C1 segment of cervical spinal cord (tissue), 14 donors: ENCODE measurements at places on chromosomes 1 and 21.

GRCh38 chr21:15031790-15032357 lies 32.9 kb downstream of the NRIP1 start:
- no peak for DNase-seq

GRCh38 chr1:181014477-181015250 lies 8.0 kb downstream of the STX6 start:
- no peak for DNase-seq

DNA sequence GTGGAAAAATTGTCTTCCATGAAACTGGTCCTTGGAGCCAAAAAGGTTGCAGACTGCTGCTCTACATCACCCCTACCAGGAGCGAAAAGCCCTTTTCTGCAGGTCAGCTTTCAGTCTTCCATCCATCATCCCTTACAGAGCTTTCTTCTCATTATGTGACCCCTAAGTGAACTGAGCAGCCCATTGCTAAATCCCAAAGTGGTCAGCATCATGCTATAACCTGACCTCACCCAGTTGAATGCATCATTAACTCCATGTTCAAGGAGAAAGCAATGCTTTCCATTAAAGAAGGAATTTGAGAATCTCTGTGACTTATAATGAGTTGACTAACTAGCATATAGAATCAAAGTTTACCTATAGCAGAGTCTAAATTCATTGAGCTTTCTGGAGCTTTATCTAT lies 10.4 kb upstream of the IL24 start:
- DNase-seq, result no peak

- DNase-seq, result no peak
Observed at GRCh38 chr1:101275672-101276071, 38.9 kb downstream of the S1PR1 start.

DNA sequence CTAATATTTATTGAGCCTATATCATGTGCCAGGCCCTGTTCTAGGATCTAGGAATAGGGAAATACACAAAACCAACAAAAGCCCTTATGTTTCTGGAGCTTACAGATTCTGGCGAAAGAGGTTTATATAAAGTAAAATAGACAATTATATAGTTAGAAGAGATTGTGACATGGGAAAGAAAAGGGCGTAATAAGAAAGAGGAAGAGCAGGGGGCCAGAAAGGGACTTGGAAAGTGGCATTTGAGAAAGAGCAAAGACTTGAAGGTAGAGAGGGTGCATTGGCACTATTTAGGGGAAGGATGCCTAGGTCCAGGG lies 322.5 kb upstream of the FAM78B start:
- no peak for DNase-seq

- DNase-seq, result no peak
Observed at GRCh38 chr1:24864370-24864777, 65.7 kb downstream of the RUNX3 start.

- DNase-seq, result no peak
Observed at GRCh38 chr1:218699865-218700264, 354.7 kb downstream of the TGFB2 start.

DNA sequence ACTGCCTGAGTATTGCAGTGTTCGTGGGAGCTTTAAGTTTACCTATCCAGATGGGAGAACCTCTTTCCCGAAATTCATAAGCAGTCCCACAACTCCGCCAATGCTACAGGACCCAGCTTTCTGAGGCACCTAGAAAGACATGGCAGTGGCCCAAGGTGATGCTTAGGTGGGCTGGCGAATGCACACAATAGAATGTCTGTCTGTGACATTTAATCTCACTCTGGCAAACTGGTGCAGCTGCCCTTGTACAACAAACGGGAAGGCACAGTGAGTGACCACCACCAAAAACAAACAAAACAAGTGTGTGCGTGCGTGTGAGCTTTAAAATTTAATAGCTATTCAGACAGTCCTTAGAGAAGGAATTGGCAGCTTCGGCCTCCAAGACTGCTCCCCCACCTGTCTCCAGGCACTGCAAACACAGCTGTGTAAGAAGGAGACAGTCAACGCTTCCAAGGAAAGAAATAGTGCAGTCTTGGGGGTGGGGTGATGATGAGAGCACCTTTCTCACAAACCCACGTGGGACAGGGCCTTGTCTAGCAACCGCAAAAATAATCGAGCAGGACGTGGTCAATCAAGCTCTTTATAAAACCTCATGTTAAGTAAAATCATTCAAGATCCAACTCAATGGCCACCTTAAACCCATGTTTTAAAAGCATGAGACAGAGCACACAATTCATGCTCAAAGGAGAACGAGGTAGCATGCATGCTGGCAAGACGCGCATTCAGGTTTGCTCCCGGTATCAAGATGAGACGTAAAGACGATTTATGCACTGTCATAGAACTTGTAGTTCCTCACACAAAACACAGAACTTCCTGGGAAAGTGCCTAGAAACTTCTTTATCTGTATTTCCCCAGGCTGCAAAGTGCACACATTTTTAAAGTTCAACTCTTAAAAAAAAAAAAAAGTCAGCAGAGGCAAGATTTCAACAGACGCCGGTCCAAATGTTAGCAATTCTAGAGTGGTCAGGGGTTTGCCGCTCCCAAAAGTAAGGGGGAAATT lies 84.1 kb downstream of the TM2D1 start:
- no peak for DNase-seq

- DNase-seq, result no peak
Observed at GRCh38 chr21:28801906-28802305, 190.8 kb downstream of the LTN1 start.

- peak; percentile 40 for DNase-seq
Observed at GRCh38 chr1:14914351-14914988, 239.1 kb upstream of the TMEM51 start.

DNA sequence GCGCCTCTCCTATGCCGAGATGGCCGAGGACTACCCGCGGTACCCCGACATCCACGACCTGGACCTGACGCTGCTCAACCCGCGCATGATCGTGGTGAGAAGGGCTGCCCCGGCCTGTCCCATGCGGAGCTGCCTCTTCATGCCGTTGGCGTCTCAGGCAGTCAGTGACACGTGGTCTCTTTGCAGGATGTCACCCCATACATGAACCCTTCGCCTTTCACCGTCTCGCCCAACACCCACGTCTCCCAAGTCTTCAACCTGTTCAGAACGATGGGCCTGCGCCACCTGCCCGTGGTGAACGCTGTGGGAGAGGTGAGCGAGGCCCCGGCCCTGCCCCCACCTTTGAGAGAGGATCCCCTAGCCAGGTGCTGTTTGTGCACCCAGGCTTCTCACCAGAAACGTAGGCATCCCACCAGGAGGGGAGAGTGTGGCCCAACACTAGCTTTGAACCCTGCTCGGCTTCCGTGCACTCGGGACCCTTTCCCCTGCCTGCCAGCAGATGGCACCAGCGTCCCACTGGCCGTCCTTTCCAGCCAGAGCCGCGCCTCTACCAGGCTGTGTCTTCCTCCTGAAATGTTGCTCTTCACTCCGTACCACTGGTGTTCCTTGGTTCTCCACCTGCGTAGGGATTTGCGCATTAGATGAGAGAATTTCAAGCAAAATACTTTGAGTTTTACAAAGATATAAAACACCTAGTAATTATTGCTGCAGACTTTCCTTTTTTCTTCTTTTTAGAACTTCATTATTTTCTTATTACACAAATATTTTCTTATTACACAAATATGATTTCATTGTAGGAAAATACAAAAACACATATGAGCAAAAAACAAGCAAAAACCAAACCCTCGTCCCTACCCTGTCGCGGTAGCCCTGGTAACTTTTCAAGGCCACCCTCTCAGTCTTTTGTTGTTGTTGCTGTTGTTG lies 9.0 kb downstream of the NPPA start:
- peak; percentile 17 for DNase-seq

GRCh38 chr1:72178266-72178665 lies 104.1 kb downstream of the NEGR1 start:
- no peak for DNase-seq

GRCh38 chr21:46065914-46066551 lies 31.9 kb upstream of the COL6A2 start:
- no peak for DNase-seq

DNA sequence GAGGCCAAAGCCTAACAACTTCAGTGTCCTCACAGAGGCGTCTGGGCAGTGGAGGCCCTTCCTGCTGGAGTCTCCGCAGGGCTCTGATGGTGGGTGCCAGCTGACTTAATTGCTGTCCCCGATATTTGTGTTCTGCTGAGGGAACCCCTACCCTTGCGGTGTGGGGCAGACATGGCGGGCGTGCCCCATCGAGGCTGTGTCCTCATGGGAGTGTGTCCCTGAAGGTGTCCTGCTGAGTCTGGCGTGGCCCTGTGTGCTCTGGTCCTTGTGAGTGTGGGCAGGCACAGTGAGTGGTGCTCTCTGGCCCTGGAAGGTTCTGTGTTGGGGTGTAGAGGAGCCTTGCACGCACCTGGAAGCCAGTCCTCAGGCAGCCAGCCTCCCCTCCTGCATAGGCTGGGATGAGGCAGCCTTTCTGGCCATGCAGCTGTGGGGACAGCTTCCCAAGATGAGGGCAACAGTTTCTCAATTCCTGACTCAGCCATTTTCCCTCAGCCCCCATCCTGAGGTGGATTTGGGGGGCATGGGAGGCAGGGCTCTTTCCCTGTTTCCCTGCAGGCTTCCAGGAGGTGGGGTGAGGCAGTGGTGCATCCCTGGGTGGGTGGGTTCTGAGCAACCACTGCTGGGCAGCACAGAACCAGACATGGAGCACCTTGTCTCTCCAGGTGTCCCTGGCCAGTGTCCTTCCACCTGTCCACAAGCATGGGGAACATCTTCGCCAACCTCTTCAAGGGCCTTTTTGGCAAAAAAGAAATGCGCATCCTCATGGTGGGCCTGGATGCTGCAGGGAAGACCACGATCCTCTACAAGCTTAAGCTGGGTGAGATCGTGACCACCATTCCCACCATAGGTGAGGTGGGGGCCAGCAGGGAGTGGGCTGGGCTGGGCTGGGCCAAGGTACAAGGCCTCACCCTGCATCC lies 6.5 kb downstream of the C1orf35 start:
- DNase-seq, result no peak

DNA sequence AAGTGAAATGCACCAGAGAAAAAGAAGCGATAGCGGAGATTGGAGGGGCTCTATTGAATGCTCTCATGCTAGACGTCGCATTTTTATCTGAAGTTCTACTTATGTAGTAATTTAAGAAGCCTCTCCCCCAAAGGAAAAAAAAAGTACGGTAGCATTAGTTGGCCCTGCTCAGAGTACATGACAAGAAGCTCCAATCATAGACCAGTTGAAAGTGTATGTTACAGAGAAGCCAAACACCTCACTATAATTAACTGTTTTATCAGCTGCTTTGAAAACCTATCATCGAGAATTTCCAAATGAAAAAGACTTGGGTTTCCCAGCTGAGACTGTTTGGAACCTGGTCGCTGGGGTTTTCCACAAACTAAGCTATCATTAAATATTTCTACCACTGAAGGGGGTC lies 19.6 kb upstream of the OVAAL start:
- DNase-seq, result no peak

DNA sequence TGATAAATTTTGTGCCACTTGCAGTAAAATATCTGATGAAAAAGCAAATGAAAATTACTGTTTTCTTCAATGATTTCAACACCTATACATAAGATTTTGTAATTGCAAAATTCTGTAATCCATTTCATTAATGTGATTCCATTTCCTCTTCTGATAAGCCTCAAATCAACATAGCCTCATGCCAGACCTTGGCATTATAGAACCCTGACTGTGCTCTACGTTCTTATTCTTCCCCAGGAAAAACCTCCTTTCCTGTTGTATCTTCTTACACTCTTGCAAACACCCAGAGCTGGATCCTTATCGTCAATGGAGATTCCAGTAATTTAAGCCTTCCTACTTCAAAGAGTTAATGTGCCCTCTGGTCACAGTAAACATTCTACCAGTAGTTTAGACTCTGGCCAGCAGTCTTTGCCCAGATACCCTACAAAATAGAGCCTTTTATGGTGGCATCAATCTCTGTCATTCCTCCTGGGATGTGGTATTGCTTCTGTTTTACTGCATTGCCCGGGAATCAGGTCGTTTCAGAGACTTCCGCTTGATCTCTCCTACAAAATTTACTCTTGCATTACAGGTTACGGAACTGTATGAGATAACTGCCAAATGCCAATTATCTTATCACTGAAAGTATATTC lies 48.5 kb upstream of the CHRM3 start:
- no peak for DNase-seq

DNA sequence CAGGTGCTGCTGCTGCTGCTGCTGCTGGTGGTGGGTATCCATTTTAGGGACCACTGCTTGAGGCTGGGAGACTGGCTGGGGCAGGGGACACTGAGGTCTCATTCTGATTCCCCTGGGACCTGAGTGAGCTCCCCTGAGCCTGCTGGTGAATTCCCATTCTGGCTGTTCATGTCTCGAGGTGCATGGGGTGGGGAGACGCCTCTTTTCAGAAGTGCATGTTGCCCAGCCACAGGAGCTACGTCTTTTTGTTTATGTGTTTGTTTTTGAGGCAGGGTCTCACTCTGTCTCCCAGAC lies 133.4 kb downstream of the RHOU start:
- DNase-seq, result no peak

- DNase-seq, result no peak
Observed at GRCh38 chr1:31707711-31708110, 3.9 kb upstream of the COL16A1 start.

GRCh38 chr1:222023025-222023424 lies 281.1 kb upstream of the DUSP10 start:
- DNase-seq, result no peak

DNA sequence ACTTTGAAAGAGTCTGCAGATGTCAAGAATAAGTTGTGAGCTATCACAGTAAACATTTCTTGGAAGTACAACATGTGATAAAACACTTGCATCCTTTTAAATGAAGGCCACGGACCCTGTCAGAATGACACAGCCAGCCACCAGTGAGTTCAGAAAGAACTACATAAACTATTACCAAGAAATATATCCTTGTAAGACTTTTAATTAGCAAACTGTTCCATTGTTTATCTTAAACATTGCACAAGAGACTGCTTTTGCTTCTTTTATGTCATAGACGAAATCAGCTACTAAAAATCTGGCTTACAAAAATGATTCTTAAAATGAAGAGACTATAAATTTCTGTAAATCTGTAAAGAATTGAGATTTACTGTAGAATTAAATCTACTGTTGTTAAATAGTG lies 17.9 kb downstream of the LRRC7 start:
- DNase-seq, result no peak

DNA sequence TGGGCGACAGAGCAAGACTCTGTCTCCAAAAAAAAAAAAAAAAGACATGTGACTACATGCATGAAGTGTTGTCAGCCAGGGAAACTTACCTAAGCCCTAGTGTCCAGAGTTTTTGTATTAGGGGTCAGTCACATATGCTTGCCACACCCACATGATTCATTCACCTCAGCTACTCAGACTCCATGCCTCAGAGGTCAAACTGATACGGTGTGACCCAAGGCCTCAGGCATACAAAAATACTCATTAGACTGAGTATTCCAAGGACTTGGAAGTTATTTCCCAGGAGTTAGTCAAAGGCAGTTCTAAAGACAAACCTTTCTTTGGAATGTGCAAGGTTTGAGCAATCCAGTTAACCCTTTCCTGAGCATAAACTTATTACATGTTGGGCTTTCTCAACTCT lies 6.3 kb upstream of the TRIM33 start:
- DNase-seq, result no peak

DNA sequence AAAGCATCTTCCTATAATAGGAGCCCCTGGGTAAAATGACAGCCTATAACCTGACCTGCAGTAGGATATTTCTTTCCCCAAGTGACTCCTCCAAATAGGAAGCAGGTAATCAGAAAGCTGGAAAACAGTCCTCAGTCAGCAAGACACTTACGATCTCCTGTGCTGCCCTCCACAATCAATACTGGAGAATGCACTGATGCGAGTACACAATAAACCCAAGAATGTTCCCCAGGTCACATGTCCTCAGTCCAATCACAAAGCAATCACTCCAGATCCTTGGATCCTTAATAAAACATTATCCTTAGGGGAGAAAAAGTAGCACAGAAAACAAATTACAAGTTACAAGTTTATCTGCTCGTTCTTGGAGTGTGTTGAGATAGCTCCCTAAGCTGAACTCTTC lies 233.1 kb downstream of the SLC45A1 start:
- DNase-seq, result no peak

GRCh38 chr1:197472141-197472540 lies 204.1 kb downstream of the CRB1 start:
- DNase-seq, result no peak
